BJ (cell line): ENCODE measurements at places on chromosomes 11 and 22.

DNA sequence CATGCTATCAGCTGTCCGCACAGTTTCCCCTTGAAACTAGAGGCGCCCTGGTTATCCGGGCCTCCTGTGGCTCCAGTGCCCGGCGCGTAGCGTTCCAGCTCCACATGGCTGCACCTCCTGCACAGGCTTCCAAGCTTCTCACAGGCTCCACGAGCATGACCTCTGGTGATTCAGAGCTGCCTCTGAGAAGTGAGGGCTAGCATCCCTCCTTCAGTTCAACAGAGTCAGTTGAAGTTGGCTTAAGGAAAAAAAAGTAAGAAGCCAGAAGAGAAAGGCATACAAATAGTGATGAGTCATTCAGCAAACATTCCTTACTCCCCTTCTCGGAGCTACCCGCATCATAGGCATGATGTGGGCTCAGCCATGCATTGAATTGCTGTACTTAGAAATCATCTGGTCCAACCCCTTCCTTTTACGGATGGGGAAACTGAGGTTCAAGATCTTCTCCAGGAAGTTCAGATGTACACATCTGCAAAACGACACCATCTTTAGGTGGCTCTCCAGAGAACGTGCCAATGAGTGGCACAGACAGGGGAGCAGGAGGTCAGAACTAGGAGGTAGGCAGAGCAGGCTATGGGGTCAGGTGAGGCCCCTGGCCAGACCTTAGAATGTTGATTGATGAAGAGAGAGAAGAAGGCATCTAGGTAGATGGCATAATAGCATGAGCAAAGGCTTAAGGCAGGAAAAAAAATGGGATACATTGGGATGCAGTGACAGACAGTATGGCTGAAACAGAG lies 216.3 kb upstream of the TBCEL start:
- DNase-seq: no peak

DNA sequence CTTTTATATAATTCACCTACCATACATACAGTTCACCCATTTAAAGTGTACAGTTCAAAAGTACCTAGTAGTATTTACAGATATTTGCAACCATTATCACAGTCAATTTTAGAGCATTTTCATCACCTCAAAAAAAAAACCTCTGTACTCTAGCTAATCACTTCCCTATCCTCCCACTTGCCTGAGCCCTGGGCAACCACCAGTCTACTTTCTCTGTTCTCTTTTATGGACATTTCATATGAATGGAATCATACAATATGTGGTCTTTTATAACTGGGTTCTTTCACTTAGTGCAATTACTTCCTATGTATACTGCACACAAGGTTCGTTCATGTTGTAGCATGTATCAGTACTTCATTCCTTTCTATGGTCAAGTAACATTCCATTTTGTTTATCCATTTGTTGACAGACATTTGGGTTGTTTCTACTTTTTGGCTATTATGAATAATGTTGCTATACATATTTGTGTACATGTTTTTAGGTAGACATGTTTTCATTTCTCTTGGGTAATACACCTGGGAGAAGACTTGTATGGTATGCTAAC lies 17.8 kb upstream of the NEU3 start:
- DNase-seq: no peak

- DNase-seq: no peak
Measured at GRCh38 chr22:27571463-27572277, 229.9 kb downstream of the MN1 start.

- DNase-seq: no peak
Measured at GRCh38 chr11:69957849-69958248, 120.3 kb upstream of the ANO1 start.

- DNase-seq: no peak
Measured at GRCh38 chr11:104965735-104966134, 2.6 kb downstream of the CASP4 start.

GRCh38 chr22:46040471-46041465 lies 63.8 kb upstream of the WNT7B start:
- DNase-seq: no peak

DNA sequence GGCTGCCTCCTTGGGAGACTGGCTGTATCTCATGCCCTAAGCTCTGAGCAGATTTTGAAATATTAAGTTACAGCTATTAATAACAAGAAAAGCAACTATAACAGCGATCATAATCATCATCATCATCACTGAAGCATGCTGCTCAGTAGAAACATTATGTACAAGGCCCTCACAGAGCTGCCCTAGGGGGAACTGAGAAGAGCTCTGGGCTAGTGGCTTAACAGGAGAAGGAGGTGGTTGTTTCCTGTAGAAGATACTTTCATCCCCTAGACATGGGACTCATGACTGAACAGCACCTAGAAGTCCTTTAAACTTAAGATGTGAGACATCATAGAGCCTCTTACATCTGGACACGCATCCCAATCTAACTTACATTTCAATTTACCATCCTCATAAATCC lies 332.8 kb upstream of the PLET1 start:
- no peak for DNase-seq

DNA sequence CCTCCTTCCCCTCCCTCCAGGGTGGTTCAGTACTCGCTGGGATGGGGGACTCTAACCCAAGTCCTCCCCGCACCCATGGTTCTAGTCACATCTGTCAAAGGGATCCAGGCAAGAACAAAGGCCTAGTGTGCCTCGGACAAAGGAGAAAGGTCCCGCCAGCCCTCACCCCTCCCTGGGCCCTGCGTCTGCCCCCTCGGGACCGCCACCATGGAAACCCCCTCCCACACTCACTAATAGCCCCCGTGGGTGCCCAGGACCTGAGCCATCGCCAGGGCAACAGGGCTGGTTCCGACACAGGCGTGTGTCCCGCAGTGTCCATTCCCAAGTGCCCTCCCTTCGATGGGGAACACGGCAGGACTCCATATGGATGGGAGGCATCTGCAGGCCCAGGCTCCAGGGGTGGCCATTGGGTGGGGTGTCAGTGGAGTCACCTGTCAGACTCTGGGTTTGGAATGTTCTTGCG lies 5.1 kb upstream of the CARNS1 start:
- DNase-seq: no peak

GRCh38 chr11:70297341-70297740 lies 26.9 kb downstream of the PPFIA1 start:
- DNase-seq: no peak

GRCh38 chr11:100619484-100619883 lies 67.6 kb upstream of the ARHGAP42 start:
- no peak for DNase-seq

GRCh38 chr22:44316393-44317122 lies 3.8 kb upstream of the SHISAL1 start:
- no peak for DNase-seq

DNA sequence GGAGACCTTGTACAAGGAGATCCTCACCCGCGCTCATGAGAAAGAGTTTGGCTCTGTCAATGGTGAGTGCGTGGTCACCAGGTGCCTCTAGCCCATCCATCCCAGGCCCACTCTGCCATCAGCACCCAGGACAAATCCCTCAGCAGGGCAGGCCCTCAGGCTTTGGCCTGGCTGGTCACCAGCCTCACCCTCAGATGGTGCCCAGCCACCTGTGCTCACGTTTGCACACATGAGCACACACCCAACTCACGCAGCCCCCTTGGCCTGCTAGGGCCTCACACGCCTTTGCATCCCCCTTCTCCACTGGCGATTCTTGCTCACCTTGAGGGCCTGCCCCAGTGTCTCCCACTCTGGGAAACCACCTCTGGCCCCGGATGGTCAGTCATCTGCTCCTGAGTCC lies 4.1 kb upstream of the RAB1B start:
- DNase-seq: no peak

GRCh38 chr11:99505316-99505715 lies 484.6 kb downstream of the CNTN5 start:
- DNase-seq: no peak

DNA sequence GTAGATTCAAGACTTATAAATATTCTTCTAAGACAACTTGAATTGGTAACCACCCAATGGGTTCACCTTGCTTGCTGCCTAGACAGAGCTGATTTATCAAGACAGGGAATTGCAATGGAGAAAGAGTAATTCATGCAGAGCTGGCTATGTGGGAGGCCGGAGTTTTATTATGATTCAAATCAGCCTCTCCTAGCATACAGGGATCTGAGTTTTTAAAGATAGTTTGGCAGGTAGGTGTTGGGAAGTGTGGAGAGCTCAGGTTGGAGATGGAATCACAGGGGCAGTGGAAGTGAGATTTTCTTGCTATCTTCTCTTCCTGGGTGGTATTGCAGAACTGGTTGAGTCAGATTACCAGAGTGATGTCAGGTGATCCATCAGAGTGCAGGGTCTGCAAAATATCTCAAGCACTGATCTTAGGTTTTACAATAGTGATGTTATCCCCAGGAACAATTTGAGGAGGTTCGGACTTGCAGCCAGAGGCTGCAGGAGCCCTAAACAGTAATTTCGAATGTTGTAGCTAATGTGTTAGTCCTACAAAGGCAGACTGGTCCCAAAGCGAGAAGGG lies 1448.6 kb upstream of the RAG2 start:
- no peak for DNase-seq

GRCh38 chr22:26479043-26479791 lies 4.4 kb downstream of the HPS4 start:
- no peak for DNase-seq

- no peak for DNase-seq
Measured at GRCh38 chr22:36341640-36342041, 46.1 kb downstream of the MYH9 start.

GRCh38 chr11:16049611-16050010 lies 306.7 kb downstream of the SOX6 start:
- DNase-seq: no peak

DNA sequence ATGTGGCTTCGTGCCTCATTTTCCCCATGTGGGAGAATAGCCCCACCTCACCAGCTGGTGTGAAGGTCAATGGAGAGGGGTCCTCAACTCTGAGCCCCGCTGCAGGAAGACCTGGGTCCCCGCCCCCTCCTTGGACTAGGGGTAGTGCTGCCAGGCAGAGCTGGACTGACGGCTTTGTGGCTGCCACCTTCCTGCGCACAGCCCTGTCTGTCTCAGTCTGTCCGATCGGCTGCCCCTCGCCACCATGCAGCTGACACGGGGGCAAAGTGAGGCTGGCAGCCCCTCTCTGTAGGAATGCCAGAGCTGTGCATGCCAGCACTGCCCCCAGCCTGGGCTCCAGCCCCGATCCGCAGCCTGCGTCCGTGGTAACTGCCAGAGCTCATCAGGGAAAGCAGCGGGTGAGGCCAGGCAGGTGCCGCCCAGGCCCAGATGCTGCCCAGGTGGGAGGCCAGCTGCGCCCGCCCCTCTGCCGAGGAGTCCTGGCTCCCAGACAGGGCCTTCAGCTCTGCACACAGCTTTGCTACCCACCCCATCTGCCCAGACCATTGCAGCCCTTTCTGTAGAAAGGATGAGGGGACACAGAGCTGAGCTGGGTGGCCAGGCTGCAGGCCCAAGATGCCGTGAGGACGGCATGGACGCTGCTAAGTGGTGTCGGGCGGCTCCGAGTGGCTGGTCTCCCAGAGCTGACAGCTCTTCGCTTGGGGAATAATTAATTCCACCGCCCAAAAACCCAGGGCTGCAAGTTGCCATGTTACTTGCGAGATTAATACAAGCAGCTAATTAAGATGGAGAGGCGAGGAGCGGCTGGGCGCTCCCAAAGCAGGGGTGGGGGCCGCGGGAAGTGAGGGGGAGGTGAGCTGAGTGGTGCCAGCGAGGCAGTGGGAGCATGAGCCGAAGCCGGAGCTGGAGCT lies 19.5 kb upstream of the FLRT1 start:
- no peak for DNase-seq

DNA sequence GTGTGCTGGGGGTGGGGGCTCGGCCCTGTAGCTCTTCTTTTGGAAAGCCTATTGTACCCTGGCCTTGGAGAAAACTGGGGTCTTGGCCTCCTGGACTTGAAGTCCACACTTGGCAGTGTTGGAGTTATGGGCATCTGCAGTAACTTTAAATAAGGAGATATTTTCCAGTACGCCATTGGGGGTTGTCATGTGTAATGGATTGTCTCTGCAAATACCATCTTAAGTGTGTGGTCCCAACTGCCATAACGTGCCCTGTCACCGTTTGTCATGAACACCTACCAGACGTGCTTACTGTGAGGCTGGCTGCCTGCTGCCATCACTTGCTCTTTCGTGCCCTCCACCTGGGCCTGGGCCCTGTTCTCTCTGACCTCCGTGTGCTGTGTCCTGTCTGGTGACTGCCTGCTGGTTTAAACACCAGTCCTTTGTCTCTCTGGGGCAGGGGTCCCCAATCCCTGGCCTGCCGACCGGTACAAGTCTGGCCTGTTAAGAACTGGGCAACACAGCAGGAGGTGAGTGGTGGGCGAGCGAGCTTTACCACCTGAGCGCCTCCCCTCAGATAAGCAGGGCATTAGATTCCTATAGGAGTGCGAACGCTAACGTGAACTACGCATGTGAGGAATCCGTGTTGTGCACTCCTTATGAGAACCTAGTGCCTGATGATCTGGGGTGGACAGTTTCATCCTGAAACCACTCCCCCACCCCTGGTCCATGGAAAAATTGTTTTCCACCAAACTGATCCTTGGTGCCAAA lies 3.6 kb upstream of the ZDHHC8 start:
- no peak for DNase-seq

GRCh38 chr11:2273311-2273710 lies 2.9 kb upstream of the ASCL2 start:
- DNase-seq: no peak

DNA sequence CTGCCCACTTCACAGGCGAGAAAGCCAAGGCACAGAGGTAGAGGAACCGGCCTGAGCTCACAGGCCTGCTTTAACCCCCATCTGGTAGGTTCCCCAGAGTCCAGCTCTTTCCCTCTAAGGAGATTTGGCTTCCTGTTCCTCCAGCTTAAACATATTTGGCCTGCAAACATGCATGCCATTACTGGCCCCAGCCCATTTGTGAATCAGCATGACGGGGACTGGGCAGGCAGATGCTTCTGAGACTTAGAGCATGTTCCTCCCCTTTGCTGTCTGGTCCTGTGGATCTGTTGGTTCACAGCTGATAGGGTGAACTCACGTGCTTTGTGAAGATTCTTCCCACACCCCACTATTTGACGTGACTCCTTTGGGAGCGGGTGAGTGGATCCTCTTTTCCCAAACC lies 12.6 kb downstream of the CHST1 start:
- no peak for DNase-seq

DNA sequence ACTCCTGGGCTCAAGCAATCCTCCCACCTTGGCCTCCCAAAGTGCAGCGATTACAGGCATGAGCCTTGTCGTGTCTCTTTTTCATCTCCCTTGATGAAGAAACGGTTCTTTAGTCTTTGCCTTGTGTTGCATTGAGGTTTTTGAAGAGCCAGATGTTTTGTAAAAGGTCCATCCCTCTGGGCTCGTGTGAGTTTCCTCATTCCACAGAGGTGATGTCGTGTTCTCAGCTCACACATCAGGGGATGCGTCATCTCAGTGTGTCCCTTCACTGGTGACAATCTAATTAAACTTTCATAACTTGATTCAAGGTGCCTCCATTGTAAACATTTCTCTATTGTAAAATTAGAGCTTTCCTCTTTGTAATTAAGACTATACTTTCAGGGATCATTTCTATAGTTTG lies 29.7 kb upstream of the TEF start:
- peak; percentile 39 for DNase-seq

- DNase-seq: no peak
Measured at GRCh38 chr11:36008584-36008983, 64.7 kb downstream of the LDLRAD3 start.
